ENCODE measurements at places on chromosomes 1 and 21. TPM values are rescaled to one million over a fixed set of nuclear protein-coding genes. Genes with fewer than 3 reads are reported as not detected.
A peak's percentile ranks its signal among the peaks of the same experiment; 100 is the strongest.

The RHD gene
- total RNA-seq: 0.10 TPM

The SH3BGR gene
- total RNA-seq: 3.3 TPM

DNA sequence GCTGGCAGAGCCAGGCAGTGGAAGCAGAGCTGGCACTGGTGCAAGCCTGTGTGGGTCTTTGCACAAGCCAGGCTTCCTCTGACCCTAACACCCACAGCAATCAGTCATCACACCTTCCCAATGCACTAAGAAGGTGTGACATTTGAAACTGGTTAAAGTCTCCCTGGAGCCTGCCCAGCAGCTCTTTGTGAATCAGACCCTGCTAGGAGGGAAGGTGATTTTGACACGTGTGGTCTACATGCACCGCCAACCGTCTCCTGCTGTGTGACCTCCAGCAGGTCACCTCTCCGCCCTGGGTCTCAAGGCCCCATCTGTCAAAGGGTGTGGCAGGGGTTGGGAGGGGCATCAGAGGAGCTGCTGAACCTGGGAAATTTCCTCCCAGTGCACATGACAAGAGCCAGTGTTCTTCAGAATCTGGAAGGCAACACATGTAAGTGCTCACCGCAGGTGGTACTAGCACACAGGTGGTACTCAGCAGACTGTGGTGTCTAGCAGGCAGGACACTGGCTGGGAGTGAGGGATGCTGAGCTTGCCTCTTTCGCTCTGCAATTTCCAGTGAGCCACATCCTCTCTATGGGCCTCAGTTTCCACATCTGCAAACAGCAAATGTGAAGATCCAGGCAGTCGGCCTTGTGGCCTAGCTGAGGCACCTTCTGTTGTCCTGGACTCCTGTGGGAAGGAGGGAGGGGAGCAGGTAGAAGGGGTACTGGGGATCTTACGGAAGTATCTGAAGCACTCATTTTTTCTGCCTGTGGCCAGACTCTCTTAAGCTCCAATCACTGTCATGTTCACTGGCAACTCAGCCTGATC lies 123.2 kb downstream of the DMRTB1 start:
- no peak overlapping the region for H3K4me3 ChIP-seq
- H3K4me1 ChIP-seq: no peaks in the 10 kb centered on the region
- no peaks in the 10 kb centered on the region for H3K36me3 ChIP-seq
- no peak for DNase-seq
- no peaks in the 10 kb centered on the region for H3K27me3 ChIP-seq

DNA sequence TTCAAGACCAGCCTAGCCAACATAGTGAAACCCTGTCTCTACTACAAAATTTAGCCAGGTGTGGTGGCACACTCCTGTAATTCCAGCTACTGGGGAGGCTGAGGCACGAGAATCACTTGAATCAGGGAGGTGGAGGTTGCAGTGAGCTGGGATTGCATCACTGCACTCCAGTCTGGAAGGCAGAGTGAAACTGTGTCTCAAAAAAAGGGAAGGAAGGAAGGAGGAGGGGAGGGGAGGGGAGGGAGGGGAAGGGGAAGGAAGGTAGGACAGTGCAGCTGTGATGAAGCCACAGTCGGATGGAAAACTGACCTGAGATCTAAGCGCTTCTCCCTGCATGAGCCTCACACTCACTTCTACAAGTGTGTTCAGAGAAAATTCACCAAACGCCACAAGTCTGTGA lies 22.0 kb upstream of the FHAD1 start:
- no peaks in the 10 kb centered on the region for H3K27me3 ChIP-seq
- DNase-seq: no peak
- H3K4me3 ChIP-seq: no peak overlapping the region

The TPTE gene
- total RNA-seq: not detected

- DNase-seq: no peak
- H3K36me3 ChIP-seq: no peaks in the 10 kb centered on the region
- H3K4me3 ChIP-seq: no peak overlapping the region
- no peak overlapping the region for H3K27ac ChIP-seq
These were observed 442.3 kb downstream of the PLPP3 start for GRCh38 chr1:56137090-56137489.

GRCh38 chr1:32907435-32907834 lies 6.2 kb upstream of the TMEM54 start:
- DNase-seq: peak; percentile 61
- no peaks in the 10 kb centered on the region for H3K4me1 ChIP-seq
- no peaks in the 10 kb centered on the region for H3K27me3 ChIP-seq
- no peak overlapping the region for H3K4me3 ChIP-seq
- no peaks in the 10 kb centered on the region for H3K36me3 ChIP-seq
- H3K27ac ChIP-seq: peak overlapping the region; percentile 72

The ZFP69 gene
- 2.1 TPM for total RNA-seq

The RAB7B gene
- total RNA-seq: 1.2 TPM

The ATP13A2 gene
- total RNA-seq: 55.3 TPM

DNA sequence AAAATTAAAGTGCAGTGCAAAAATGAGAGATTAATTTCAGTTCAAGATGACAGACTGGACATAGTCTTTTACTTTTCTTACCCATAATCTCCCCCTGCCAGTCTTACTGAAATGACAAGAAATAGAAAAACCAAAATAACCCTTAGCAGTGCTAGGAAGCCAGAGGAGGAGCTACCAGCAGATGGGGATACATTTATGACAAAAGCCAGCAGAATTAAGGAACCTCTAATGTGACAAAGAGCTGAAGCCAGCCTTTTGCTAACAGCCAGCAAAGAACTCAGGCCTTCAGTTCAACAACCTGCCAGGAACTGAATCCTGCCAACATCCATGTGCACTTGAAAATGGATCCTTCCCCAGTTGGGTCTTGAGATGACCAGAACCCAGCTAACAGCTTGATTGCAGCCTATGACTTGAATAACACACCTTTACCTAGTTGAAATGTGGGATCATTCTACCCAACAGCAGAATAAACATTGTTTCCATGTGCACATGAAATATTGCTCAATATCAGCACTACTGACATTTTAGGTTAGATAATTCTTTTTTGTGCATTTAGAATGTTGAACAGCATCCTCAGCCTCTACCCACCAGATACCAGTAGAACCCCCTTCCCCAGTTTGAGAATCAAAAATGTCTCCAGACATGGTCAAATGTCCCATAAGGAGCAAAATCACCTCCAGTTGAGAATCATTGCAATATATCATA lies 7.9 kb upstream of the TRAF5 start:
- H3K36me3 ChIP-seq: peaks cover 7% of the 10 kb centered on the region
- H3K27me3 ChIP-seq: no peaks in the 10 kb centered on the region
- H3K27ac ChIP-seq: no peak overlapping the region

- no peaks in the 10 kb centered on the region for H3K36me3 ChIP-seq
- H3K4me1 ChIP-seq: peaks cover 14% of the 10 kb centered on the region
- H3K4me3 ChIP-seq: no peak overlapping the region
- no peaks in the 10 kb centered on the region for H3K27me3 ChIP-seq
- no peak for DNase-seq
These were observed 51.3 kb downstream of the RHOU start for GRCh38 chr1:228786361-228787129.

DNA sequence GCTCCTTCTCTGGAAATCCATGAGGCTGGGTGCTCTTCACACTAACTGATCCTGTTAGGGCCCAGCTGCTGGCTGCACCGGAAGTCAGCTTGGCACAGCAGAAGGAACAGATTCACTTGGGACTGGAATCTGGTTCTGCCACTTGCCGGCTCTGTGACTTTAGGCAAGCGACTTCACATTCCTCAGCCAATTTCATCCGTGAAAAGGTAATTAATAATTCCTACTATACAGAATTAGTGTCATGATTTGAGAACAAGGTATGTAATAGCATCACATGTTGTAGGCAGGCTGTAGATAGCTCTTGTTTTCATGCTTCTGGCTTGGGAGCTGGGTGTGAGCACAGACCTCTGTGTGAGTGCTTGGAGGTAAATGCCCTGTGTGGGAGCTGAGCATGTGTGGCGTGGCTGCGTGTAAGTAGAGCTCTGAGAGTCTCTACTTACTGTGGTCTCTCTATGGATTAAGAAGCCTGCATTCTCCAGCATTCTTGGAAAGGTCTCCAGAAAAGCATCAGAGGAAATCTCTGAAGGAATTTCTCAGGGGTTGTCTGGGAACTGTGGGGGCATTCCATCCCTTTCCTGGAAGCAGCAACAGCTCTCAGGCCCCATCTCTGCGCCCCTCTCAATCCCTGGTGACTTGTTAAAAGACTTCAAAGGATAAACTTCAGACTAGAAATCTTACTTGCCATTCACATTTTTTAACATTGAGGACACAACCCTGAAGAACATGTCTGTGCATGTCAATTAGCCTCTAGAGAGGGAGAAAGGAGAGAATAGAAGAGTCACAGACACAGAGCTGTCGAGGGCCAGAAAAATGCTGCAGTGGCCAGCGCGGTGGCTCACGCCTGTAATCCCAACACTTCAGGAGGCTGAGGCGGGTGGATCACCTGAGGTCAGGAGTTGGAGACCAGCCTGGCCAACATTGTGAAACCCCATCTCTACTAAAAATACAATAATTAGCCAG lies 47.7 kb upstream of the PPM1J start:
- H3K4me1 ChIP-seq: no peaks in the 10 kb centered on the region
- H3K27ac ChIP-seq: no peak overlapping the region

GRCh38 chr21:37642493-37642892 lies 273.8 kb downstream of the KCNJ6 start:
- H3K27ac ChIP-seq: no peak overlapping the region
- no peaks in the 10 kb centered on the region for H3K4me1 ChIP-seq
- no peak for DNase-seq

GRCh38 chr1:109978761-109979488 lies 5.6 kb upstream of the AHCYL1 start:
- H3K4me1 ChIP-seq: peaks cover 11% of the 10 kb centered on the region
- no peak for DNase-seq
- H3K4me3 ChIP-seq: no peak overlapping the region
- H3K27ac ChIP-seq: no peak overlapping the region
- no peaks in the 10 kb centered on the region for H3K27me3 ChIP-seq

The DPT gene
- total RNA-seq: 1.2 TPM

The MCOLN2 gene
- total RNA-seq: 15.4 TPM

The TMPRSS15 gene
- not detected for total RNA-seq

- no peak overlapping the region for H3K4me3 ChIP-seq
- H3K27ac ChIP-seq: no peak overlapping the region
- H3K4me1 ChIP-seq: no peaks in the 10 kb centered on the region
- H3K36me3 ChIP-seq: no peaks in the 10 kb centered on the region
- DNase-seq: no peak
These were observed 2.5 kb upstream of the KRTAP12-1 start for GRCh38 chr21:44684483-44684882.

DNA sequence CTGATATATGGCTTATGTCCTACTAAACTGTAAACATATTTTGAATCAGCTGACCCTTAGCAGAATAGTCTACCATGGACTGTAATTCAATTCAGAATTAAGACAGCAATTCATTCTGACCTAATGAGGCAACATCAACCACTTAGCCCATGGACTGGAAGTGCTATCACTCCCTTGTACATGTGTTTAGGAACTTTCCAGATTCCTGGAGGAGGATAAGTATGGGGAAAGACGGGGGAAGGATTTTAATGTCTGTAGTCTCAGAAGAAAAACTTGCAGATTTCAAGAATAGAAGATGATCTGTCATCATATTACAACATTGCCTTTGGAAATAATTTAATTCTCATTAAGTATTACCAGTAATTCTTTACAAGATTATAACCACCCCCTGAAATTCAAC lies 56.3 kb downstream of the PTGFR start:
- no peaks in the 10 kb centered on the region for H3K36me3 ChIP-seq
- no peaks in the 10 kb centered on the region for H3K27me3 ChIP-seq
- DNase-seq: no peak
- no peak overlapping the region for H3K27ac ChIP-seq
- no peaks in the 10 kb centered on the region for H3K4me1 ChIP-seq

GRCh38 chr1:217471403-217471802 lies 159.5 kb downstream of the GPATCH2 start:
- H3K36me3 ChIP-seq: no peaks in the 10 kb centered on the region
- H3K4me1 ChIP-seq: no peaks in the 10 kb centered on the region
- DNase-seq: no peak
- H3K27me3 ChIP-seq: no peaks in the 10 kb centered on the region

DNA sequence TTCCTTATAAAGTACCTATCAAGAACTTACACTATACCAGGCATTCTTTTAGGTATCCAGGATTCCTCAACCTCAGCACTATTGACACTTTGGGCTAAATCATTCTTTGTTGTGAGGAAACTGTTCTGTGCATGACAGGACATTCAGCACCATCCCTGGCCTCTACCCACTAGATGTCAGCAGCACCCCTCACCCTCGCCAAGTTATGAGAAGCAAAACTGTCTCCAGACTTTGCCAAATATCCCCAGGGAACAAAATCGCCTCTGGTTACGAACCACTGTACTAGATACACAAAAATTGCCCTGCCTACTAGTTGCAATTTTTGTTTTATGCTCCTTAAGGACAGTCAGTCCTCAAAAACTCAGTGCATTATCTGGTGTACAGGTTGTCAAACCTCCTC lies 35.7 kb downstream of the PALMD start:
- H3K27me3 ChIP-seq: no peaks in the 10 kb centered on the region
- no peaks in the 10 kb centered on the region for H3K36me3 ChIP-seq
- no peaks in the 10 kb centered on the region for H3K4me1 ChIP-seq
- no peak for DNase-seq
- H3K27ac ChIP-seq: no peak overlapping the region
- H3K4me3 ChIP-seq: no peak overlapping the region

GRCh38 chr1:157965584-157965983 lies 27.9 kb upstream of the KIRREL1 start:
- H3K4me3 ChIP-seq: no peak overlapping the region
- no peaks in the 10 kb centered on the region for H3K27me3 ChIP-seq
- H3K36me3 ChIP-seq: no peaks in the 10 kb centered on the region
- H3K27ac ChIP-seq: no peak overlapping the region
- no peak for DNase-seq

DNA sequence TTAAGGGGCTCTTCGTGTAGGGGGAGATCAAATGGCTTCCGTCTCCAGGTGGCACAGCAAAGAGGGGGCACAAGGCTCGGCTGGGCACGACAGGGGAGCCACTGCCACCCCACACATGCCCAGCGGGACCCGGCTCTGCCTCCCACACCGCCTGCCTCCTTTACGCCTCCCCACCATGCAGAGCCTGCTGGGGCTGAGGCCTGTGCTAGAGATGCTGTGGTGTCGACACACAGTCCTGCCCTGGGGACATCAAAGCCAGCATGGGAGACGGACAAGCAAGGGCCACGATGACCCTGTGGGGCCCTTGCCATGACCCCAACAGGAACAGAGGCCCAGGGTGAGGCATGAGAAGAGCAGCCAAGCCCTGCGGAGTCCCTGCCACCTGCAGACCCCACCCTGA lies 102.8 kb downstream of the NPHP4 start:
- no peak for DNase-seq
- H3K36me3 ChIP-seq: no peaks in the 10 kb centered on the region
- no peaks in the 10 kb centered on the region for H3K4me1 ChIP-seq
- H3K27ac ChIP-seq: no peak overlapping the region
- no peaks in the 10 kb centered on the region for H3K27me3 ChIP-seq

DNA sequence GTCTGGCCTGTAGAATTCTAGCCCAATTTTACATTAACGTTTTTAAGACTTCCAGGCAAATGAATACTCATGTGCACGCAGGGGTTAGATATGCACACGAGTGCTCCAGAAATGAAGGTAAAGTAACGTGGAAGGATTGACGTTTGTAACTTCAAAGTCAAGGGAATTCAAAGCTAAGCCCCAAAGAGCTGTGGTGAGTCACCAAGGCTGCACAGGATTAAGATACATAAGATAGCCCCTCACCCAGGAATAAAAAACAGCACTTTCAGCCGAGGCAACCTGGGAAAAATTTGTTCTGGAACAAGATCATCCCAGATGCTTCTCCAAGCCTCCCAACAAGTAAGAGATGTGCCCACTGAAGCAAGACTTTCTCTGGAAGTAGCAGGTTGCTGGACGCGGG lies 259.6 kb upstream of the PLXNA2 start:
- H3K4me3 ChIP-seq: no peak overlapping the region
- H3K4me1 ChIP-seq: no peaks in the 10 kb centered on the region
- H3K36me3 ChIP-seq: no peaks in the 10 kb centered on the region
- H3K27me3 ChIP-seq: no peaks in the 10 kb centered on the region
- no peak overlapping the region for H3K27ac ChIP-seq
